Bronchial epithelial cell (primary cell): ENCODE measurements at places on chromosomes 16 and 17. TPM values are rescaled to one million over a fixed set of nuclear protein-coding genes. Genes with fewer than 3 reads are reported as not detected.
A peak's percentile ranks its signal among the peaks of the same experiment; 100 is the strongest.

Gene PTX4
- total RNA-seq, result under 0.01 TPM in 1 of 2 replicates, not detected in the other

DNA sequence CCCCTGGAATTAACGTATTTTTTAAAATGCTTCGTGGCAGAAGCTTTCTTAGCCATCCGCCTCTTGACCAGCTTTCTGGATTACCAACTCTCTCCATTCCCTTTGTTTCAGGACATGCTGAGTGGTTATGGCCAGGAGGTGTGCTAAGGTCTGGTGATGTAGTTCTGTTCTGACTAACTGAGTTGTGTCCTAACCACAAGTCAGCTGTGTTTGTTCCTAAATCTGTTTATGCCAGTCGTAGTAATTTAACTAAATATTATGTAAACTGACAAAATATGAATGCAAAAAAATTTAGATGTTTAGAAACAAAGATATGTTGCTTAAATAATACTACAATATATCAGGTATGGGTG is 61.6 kb downstream of the MRTFB start:
- DNase-seq, result peak; percentile 50

- DNase-seq, result no peak
These were observed 31.6 kb downstream of the SOX9 start for GRCh38 chr17:72152387-72152929.

- no peak for DNase-seq
These were observed 40.8 kb downstream of the CDH3 start for GRCh38 chr16:68685685-68686478.

DNA sequence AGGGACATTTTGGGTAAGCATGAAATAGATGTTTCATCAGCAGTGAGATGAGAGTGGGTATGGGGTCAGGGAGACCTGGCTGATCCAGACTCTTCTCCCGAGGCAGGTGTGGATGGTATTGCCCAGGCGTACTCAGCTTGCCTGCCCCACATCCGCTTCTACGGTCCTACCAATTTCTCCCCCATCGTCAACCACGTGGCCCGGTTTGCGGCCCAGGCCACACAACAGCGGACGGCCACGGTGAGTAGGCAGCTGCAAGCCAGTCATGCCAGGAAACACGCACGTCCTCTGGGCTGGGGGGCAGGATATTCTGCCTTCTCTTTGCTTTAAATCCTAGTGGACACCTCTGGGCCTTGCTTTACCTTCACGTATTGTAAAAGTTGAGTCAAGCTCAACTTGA is 44.7 kb downstream of the CPNE2 start:
- no peak for DNase-seq

- no peak for DNase-seq
These were observed 236.0 kb upstream of the IRX3 start for GRCh38 chr16:54522584-54522983.

DNA sequence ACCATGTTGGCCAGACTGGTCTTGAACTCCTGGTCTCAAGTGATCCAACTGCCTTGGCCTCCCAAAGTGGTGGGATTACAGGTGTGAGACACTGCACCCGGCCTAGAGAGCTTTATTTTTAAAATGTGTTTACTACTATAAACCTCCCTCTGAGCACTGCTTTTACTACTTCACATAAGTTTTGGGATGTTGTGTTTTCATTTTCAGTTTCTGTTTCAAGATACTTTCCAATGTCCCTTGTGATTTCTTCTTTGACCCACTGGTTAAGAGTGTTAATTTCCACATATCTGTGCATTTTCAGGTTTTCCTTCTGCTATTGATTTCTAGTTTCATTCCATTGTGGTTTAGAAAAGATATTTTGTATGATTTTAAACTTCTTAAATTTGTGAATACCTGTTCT is 74.4 kb downstream of the NETO2 start:
- no peak for DNase-seq

GRCh38 chr17:73594025-73594424 is 50.2 kb downstream of the SDK2 start:
- DNase-seq, result no peak

DNA sequence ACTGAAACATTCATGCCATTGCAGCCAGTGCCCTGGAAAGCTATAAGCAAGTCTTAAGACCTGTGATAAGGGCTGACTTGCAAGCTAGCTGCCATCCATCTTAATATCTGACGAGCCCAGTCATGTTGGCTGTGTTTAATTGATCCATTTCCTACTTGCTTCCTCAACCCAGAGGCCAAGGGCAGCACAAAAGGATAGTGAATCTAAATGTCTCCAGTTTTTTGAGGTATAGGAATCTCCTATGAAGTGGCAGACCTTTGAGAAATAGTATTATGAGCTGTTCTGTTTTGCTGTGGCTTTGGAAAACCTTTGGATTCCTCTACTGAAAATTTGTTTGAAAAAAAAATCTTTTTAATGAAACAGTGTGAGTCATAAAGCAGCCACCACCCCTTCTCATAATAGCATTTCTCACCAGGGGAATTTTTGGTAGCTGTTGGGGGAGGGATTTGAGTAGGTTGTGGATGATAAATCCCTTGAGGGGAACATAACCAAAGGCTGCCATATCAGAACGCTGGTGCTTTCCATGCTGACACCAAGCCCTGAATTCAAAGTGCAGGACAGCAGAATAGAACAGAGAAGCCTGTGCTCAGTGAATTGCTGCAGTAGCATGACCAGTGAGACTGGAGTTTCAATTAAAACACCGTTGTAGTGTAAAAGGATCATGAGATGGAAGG is 12.9 kb downstream of the ZNRF1 start:
- peak; percentile 97 for DNase-seq

Gene CCL16
- total RNA-seq, result not detected in 2 replicates

GRCh38 chr17:32483451-32484019 is 3.3 kb upstream of the CDK5R1 start:
- peak; percentile 51 for DNase-seq

DNA sequence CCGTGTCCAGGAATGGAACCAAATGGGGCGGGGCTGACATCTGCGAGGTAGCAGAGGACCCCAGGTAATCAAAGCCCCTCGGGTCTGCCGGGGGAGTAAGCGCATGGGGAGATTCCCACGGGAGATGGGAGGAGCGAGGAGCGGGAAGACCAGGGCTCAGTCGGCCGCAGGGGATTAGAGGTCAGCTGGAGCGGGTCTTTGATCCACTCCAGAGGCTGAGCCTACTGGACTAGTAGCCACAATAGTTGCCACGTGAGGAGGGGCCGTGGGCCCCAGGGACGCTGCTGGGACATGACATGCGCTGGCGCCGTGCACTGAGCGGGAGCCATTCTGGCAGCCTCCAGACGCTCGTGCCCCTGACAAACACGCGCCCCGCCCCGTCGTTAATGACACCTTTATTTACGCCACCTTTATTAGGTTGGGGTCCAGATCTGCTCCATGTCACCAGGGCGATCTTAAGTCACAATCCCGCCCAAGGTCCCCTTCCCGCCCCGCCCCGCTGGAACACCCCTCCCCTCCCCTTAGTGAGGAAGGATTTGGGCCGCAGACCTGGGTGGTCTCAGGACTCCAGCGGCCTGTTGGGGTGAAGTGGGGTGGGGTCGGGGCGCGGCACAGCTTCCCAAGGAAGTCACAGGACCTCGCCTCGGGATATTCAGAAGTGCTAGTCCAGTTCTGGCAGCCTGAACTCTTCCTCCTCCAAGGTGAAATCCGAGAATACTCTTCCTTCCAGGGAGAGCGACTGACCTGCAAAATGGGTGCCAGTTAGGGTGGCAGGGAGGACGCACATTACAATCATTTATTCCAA is 15.0 kb downstream of the PPY start:
- DNase-seq, result no peak

- DNase-seq, result no peak
These were observed 268.0 kb upstream of the IRX3 start for GRCh38 chr16:54554581-54554980.

DNA sequence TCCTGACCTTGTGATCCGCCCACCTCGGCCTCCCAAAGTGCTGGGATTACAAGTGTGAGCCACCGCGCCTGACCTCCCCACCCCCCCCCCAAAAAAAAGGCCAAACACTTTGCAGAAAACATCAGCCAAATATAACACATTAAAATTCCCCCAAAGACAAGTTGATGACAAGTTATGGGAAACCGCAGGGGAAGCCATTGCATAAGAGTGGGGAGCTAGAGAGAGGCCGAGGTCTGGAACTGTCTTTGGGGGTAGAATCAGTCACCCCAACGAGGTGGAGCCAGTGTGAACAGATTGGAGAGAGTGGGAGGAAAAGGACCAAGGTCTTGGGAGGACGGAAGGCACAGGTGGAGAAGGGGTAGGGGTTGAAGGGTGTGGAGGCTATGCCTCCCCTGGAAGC is 2.8 kb downstream of the DRC3 start:
- no peak for DNase-seq

Gene CD7
- total RNA-seq, result not detected in 2 replicates

Gene ZNF423
- under 0.01 TPM in 2 replicates for total RNA-seq
